ENCODE measurements at places on chromosomes 6 and 20.

DNA sequence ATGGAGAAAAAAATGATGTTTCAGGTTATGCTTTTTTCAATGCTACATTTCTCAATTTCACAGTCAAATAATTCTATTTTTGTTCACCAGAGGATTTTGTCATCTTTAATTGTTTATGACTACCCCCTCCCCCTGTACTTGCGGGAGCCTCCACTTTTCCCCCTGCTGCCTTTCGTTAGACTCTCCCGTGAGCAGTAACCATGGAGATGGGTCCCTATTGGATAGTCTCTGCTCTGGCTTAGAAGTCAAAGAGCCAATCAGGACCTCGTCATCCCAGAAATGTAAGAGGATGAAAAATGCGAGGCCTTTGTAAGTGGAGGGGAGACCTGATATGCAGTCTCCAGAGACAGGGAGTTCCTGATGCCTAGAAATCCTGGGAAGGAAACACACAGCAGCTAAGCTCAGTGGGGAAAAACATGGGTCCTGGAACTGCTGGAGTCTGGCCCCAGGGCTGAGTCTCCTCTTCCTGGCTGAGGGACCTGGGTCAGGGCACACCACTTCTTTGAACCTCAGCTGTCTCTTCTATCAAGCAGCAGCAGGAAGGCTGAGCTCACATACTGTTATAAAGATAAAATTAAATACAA is 298.7 kb downstream of the TSHZ2 start:
- DNase-seq: no peak

DNA sequence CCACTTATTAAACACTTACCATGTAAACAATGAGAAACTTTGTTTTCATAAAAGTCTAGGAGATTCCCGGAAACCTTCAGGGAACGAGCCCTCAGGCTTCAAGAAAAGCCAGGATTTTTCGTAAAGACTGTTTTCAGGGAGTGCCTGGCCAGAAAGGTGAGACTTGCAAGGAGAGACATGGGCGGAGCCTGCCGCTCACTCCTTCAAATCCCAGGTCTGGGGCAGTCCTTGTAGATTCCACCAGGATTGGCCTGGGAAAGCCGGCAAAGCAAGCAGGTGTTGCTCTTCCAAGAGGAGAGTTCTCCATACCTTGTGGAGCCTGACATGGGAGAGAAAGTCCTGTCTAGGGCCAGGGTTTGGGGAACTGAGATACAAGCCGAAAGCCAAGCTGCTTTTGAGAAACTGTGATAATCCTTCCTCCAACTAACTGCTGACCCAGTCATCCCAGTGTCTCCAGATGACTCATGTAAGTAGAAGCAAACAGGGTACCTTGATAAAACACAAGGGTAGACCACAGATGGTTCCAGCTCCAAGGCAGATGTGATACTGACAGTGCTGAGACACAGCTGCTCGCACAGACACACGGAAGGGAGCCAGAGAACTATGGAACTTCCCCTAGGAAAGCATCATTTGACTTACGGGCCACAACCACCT is 69.4 kb upstream of the NAA20 start:
- no peak for DNase-seq

DNA sequence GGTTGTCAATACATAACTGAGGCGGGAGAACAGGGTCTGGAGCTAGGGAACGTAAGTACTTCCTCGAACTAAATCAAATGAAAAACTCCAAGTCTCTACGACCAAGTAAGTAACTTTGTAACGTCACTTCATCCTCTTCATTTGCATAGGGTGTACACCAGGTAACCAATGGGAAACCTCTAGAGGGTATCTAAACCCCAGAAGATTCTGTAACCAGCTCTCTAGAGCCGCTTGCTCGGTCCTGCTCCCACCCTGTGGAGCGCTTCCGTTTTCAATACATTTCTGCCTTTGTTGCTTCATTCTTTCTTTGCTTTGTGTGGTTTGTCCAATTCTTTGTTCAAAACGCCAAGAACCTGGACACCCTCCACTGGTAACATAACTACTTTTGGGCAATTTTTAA is 133.5 kb upstream of the TMEM170B start:
- DNase-seq: no peak

DNA sequence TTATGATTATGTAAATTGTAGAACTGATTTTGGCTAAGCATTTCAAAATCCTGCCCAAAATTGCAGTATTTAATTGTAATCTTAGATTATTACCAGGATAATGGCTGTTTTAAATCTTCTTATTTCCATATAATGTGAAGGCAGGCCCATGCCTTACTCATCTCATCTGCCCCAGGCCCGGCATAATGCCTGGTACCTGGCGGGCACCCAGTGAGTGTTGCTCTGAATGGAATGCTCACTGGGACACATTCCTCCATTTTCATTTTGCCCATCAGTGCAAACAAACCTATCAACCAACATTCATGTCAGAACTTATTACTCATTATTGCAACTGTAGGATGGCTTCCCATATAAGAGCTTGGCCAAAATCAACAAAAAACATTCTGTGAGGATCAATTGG is 22.8 kb downstream of the SAMD5 start:
- no peak for DNase-seq

DNA sequence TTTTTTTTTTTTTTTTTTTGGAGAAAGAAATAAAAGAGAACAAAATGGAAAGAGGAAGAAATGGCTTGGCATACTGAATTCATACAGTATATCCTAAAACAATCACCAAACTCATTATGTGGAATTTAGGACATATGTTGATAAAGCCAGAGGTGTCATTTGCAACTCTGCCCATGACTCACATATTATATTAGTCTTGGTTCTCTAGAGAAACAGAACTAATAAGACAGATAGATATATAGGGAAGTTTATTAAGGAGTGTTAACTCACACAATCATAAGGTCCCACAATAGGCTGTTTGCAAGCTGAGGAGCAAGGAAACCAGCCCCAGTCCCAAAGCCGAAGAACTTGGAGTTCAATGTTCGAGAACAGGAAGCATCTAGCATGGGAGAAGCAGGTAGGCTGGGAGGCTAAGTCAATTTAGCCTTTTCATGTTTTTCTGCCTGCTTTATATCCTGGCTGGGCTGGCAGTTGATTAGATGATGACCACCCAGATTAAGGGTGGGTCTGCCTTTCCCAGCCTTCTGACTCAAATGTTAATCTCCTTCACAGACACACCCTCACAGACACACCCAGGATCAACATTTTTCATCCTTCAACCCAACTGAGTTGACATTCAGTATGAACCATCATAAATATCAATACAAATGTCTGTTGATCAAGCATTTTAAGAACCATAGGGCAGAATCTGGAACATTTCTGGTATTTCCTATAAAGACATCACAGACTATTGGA is 102.3 kb downstream of the UBE3D start:
- DNase-seq: no peak

- DNase-seq: no peak
These were observed 116.8 kb downstream of the PSMB1 start for GRCh38 chr6:170436209-170436809.

GRCh38 chr6:158168040-158168289 is at the start of gene SERAC1:
Gene SERAC1, minus strand, starts transcription at chr6:158168262. Its CDS starts 9,899 bp downstream, at chr6:158158363.
- DNase-seq: no peak

DNA sequence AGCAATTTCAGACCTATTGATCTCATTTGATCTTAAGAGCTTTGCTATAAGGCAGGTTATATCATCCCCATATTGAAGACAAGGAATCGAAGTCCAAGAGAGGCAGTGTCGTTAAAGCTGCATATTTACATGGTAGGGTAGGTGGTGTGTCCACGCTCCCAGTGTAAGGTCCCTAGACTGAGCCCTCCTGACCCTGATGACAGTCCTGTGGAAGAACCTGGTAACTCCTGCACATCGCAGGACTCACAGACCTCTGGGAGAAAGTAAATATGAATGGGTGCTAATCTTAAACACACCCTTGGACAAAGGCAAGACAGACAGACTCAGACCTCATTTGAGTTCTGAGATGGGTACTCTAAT is 602 bp upstream of the HLA-DPB1 start:
- DNase-seq: no peak

GRCh38 chr20:25076731-25077609 is 5.0 kb downstream of the VSX1 start:
- DNase-seq: peak; percentile 89

- no peak for DNase-seq
These were observed 60.0 kb upstream of the EZR start for GRCh38 chr6:158879180-158879579.

GRCh38 chr6:12584631-12585405 is 131.7 kb upstream of the PHACTR1 start:
- no peak for DNase-seq

DNA sequence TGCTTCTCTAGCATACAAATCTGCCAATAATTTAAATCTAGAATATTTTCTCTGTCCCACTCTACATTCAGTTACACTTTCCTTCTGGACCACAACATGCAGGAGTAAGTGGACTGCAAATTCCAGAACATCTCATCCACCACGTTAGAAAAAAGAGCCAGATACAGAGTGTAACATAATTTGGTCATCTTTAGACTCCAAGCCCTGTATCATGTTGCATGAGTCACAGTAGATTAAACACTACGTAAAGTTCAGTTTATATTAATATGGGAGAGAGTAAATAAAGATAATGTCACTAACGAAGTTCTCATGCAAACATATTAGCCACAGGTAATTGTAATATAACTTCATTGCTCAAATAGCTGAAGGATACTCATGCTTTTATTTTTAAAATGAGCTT is 327.0 kb downstream of the C6orf118 start:
- no peak for DNase-seq

- no peak for DNase-seq
These were observed 5.7 kb downstream of the C20orf204 start for GRCh38 chr20:64041781-64042053.

DNA sequence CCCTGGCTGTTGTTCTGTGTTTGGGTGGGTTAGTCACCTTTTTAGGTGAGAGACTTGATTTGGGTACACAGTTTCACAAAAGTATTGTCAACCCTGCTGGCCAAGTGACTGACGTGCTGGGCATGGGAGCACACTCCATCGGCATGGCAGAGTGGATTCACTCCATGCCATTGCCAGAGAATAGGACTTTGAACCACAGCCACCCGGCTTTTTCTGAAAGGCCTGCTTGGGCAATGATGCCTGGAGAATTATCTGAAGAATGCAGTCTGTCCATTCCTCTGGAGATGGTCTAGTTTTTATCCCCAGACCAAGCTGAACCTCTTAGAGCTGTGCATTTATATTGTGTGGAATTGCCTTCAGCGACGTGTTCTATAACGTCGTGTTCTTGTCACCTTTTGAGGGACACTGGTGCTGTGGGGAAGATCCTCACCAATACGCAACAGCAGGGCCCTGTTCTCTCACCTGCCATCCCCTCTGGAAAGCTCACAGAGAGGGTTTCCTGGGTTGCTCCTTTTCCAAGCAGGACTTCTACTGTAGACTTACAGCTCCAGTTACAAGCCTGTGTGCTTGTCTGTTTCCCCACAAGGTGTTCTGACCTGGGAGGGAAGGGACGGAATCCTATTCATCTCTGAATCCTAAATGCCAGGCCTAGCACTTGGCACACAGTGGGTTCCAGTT is 183.4 kb upstream of the AKAP12 start:
- no peak for DNase-seq

GRCh38 chr6:33768644-33769120 is 20.2 kb downstream of the LEMD2 start:
- peak; percentile 40 for DNase-seq

DNA sequence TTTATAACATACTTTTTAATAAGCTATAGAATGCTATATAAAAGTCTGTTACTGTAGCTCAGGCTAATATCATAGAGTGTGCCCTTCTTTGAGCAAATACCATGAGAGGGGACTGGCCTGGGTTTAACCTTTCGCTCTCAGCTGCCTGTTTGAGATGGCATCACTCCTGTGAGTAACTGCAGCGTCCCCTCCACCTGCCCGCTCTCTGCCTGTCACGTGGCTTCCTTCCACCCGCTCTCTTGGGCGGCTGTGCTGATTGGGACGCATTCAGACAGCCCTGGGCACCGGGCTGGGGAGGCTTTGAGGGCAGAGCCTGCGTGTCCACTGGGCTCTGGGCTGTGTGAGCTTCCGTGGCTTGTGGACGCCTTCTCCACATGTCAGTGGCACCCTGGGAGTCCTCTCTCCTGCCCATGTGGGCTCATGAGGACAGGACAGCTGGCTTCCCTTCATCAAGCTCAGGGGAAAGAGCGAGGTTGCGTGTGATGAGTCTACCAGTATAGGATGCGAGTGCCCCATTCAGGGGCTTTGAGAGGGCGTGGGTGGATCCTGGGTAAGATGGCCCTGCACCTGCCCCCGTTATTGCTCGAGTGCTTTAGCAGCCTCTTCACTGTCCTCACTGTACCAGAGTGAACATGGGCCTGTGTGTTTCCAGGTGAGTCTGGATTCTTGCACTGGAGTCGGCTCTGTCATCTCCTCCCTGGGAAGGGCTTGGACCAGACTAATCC is 10.7 kb upstream of the C20orf204 start:
- no peak for DNase-seq

DNA sequence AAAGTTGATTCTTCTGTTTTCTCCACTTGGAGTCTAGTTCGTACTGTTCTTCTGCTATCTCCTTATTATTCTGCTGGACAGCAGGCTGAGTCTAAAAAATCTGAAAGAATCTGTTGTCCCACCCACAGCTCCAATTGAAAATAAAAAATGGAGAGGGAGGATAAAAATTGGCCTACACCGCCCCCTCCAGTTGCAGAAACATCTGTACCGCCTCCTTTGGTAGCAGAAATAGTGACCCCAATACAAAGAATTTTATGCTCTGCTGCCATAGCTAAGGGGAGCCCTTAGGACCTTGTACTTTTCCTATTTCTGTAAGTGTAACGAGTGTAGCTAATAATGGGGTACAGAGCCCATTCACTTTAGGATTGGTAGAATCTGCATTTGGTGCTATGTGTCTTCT is 4.9 kb upstream of the FKBP1A start:
- no peak for DNase-seq

DNA sequence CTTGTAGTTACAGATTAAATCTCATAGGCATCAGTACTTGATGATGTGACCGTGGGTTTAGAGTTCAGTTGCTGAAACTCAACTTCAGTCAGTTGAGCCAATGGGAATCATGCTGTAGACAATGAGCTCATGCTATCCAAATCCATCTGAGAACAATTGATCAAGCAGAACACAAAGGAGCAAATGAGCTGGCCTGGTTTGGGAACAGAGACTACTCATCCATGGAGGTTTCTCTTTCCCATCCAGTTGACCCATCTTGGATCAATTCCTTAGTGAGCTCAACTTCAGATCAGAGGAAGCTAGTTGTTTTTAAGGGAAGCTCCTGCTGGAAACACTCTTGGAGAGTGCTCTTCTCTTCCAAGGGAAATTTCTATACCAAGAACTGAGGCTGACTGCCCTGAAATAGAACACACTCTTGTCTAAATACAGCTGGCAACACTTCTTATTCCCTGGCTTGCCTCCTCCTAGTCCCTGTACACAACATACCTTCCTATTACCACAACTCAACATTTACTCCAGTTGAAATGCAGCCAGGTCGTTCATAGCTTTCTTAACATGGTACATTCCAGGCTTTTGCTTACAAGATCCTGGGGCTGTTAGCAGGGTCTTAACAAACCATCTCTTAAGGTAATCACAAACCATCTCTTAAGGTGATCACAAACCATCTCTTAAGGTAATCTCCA is 203.9 kb upstream of the PRDM1 start:
- DNase-seq: no peak

- DNase-seq: no peak
These were observed 219.3 kb downstream of the KCNQ5 start for GRCh38 chr6:72841195-72841594.

Data from NCI-H2029 treated with DMSO at 0.1 percent for 48 hours (cell line).